ENCODE measurements at places on chromosomes 12 and 14. TPM values are rescaled to one million over a fixed set of nuclear protein-coding genes. Genes with fewer than 3 reads are reported as not detected.

The CREBL2 gene
- 30.6 TPM for total RNA-seq

The SEL1L gene
- total RNA-seq: 97.5 TPM

The SRRM4 gene
- total RNA-seq: 0.10 TPM

The SDR9C7 gene
- not detected for total RNA-seq

The GSC gene
- 0.97 TPM for total RNA-seq

The HSPA2 gene
- total RNA-seq: 32.7 TPM

The IL26 gene
- total RNA-seq: not detected

The MDGA2 gene
- 0.37 TPM for total RNA-seq

The VDR gene
- total RNA-seq: 10.2 TPM

The FRS2 gene
- total RNA-seq: 39.1 TPM

The POTEG gene
- total RNA-seq: not detected

The TCL1B gene
- not detected for total RNA-seq

The KRT83 gene
- not detected for total RNA-seq

The CFAP54 gene
- 0.90 TPM for total RNA-seq

The EMP1 gene
- 746 TPM for total RNA-seq

The PEBP1 gene
- total RNA-seq: 156 TPM

The CCDC198 gene
- not detected for total RNA-seq

The MYF6 gene
- total RNA-seq: not detected

The CLEC6A gene
- total RNA-seq: not detected

All from posterior vena cava (tissue), 2 donors.